ENCODE measurements at places on chromosomes 3 and 15.

- no peak for DNase-seq
Measured at GRCh38 chr15:50463423-50464358, 39.5 kb downstream of the USP8 start.

- no peak for DNase-seq
Measured at GRCh38 chr3:78906245-78906644, 861.6 kb downstream of the ROBO1 start.

GRCh38 chr3:11568503-11569155, 75.1 kb downstream of the VGLL4 start:
- DNase-seq, result no peak

GRCh38 chr3:46812237-46812791, 50.9 kb downstream of the MYL3 start:
- peak; percentile 47 for DNase-seq

- DNase-seq, result no peak
Measured at GRCh38 chr3:168212664-168213285, 117.1 kb upstream of the GOLIM4 start.

- no peak for DNase-seq
Measured at GRCh38 chr3:87062685-87063084, 71.7 kb upstream of the VGLL3 start.

GRCh38 chr3:60528651-60529050, 722.6 kb downstream of the FHIT start:
- DNase-seq, result no peak

DNA sequence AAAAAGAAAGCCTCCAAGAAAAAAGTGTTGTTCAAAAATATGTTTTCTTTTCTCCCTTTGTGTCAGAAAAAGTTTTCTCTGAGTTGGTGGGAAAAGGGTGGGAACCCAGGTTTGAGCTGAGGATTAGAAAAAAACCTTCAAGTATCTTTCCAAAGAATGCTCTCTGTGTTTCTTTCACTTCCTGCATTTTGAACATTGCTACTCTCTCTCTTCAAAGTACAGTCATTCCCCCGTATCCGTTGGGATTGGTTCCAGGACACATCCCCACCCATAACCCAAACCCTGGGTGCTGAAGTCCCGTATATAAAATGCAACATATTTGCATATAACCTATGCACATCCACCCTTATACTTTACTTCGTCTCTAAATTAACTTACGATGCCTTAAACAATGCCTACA, 139.6 kb downstream of the TMCO5A start:
- DNase-seq, result no peak

GRCh38 chr3:42905740-42906069, 237 bp upstream of the ZNF662 start:
- no peak for DNase-seq

DNA sequence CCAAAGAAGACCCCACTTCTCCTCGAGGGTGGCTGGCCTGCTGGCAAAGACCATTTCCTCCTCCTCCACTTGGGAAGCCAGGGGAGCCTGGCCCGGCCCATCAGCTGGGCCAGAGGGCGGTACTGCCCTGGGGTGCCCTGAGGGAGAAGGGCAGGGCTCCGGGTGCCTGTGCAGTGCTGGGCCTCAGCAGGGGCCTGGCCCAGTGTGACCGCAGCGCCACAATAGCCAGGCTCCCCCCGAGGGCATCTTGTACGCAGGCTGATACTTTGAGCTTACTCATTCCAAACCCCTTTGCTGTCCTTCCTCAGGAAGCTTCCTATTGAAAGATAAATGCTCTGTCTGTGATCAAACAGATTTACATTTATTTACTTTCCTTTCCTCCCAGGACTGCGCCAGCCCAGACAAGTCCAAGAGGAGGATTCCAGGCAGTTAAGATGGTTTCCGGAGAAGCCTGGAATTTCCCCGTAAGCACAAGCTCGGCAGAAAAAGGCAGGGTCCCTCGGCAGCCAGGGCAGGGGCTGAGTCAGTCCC, 240.1 kb downstream of the XXYLT1 start:
- DNase-seq, result no peak

DNA sequence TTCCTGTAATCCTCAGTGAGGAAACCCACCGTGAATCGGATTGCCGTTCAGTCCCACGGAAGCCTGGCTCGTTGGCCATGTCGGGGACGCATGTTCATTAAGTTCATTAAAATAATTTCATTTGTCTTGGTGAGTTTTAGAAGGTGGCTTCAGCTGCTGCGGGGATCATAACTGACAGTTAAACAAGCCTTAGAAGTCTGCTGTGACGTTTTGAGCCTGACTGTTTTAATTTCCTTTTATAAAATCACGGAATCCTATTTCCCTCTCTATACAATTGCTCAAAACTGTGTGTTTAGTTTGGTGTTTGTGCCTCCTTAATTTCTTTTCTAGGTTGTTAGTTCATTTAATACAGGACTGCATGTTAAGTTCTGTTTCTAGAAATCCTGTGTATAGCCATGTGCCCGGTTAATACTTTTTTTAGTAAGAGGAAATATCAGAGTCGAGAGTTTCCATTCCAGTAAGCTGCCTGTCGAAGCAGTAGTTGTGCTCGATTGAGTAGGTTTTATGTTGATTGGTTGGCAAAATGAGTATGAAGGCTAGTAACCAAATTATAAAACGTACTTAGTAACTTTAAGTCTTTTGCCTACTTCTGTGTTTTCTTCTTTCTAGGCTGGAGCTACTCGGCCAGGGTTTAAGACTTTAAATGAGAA, 705 bp downstream of the NIPA2 start:
- no peak for DNase-seq

DNA sequence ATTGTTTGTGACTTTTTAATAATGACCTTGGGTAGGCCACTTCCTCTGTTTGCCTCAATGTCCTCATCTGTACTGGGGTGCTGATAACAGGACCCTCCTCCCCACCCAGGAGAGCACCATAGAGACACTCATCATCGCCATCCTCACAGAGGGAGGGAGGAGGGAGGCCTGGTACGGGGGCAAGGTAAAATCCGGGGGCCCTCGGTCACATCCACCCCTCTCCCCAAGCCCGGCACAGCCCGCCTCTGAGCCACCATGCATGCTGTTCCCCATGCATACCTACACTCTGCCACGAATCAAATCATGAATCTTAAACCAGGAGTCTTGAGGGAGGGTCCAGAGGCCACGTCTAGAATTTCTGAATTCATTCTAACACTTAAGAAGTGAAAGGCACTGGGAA, 74.9 kb upstream of the IQSEC1 start:
- no peak for DNase-seq

DNA sequence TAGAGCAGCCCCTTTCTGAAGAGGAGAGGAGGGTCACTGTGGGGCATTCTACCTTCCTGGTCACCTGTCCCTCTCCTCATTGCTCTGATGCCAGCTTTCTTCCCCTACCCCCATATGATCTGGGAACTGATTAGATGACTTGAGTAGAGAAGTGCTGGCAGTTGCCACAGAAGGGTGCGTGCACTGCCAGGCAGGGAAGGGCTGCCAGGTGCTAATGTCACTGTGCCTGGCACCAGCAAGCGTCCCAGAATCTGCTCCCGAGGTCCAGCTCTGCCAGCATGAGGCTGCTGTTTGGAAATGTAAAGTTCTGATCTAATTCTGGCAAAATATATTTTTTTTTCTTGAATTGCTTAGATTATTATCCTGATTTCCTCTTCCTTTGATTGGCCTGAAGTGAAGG, 52.8 kb downstream of the PPM1L start:
- DNase-seq, result no peak

DNA sequence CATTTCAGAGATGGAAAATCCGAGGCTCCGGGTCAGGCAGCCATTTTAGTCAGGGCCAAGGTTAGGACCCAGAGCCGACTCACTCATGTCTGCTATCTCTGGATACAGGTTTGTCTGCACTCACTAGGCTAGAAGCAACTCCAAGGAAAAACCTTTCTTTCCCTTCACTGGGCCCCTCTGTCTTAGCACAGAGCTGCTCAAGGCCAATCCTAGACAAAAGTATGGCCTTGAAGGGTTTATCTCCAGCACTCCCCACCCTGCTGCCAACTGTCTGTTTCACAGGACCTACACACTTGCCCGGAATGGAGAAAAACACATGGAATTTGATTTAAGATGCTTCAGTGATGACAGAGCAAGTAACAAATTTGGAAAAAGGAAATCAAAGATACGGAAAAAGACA, 25.6 kb downstream of the ACAN start:
- DNase-seq, result no peak

GRCh38 chr3:146575636-146576035, 29.5 kb downstream of the PLSCR5 start:
- DNase-seq, result no peak

- DNase-seq, result no peak
Measured at GRCh38 chr15:56781666-56782065, 48.4 kb upstream of the ZNF280D start.

DNA sequence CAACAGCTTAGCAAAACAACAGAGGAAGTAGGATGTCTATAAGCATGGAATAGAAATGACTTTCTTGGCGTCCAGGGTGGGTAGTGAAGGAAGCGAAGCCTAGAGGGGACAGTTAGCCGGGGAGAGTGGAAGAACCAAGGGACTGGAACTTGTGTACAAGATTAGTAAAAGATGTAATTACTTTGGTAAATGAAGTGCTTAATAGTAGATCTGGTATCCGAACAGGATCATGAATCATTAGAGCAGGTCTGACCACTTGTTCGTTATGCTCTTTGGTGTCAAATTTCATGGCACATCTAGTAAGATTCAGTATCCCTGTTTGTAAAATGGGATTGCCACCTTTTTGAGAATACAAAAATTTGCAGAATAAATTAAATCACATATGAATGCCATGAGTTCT, 112.5 kb upstream of the MLF1 start:
- no peak for DNase-seq

GRCh38 chr3:133930341-133930933, 34.8 kb upstream of the RAB6B start:
- DNase-seq, result no peak

DNA sequence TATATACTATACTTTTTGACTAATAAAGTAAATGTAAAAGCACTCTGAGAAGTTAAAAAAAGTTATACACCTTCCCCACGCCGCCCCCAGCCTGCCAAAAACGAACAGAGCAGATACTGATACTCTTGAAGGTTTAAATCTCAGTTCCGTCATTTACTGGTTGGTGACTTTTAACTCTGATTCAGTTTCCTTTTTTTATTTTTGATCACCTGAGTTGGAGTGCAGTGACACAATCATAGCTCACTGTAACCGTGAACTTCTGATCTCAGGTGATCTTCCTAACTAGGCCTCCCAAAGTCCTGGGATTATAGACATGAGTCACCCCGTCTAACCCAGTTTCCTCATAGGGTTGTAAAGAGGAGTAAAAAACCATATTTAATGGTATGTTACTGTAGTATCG, 3.3 kb upstream of the TIPIN start:
- no peak for DNase-seq

DNA sequence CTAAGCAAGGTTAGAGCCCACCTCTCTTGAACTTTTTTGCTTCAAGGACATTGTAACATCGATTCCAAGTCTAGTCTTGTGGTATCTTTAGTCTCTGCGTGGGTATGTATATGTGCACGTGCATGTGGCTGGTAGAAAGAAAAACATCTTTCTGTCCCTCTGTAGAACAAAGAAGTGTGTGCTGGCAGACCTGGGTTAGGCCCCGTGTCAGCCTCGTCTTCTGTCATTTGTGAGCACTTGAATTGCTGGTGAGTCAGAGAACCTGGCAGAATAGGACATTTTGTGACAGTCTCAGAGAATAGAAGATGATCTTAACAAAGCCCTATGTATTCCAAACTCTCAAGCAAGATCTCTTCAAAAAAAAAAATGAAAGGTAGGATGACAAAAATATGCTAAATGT, 102.2 kb upstream of the ATP10A start:
- DNase-seq, result no peak

DNA sequence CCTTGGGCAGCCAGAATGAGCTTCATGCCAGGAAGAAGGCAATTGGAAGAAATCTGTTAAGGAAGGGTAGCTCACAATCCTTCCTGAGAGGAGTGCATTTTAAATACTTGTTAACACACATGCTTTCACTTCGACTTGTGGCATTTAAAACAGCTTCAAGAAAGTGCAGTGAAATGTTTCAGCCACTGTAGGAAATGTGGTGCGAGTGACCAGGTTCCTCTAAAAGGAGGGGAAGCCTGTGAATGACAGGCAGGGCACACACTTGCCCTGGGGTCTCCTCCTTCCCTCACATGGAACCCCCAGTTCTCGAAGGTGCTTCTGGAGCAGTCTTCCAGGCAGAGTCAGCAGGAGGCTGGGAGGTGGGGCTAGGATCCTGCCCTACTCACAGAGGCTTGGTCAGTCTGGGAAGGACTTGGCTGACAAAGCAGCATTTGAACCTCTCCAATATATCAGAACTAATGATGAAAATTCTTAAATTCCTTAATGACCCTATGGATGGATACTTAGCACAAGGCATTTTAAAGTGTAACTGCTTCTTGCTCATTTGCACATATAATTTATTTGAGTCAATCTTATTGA, 358.6 kb downstream of the CHST2 start:
- no peak for DNase-seq

DNA sequence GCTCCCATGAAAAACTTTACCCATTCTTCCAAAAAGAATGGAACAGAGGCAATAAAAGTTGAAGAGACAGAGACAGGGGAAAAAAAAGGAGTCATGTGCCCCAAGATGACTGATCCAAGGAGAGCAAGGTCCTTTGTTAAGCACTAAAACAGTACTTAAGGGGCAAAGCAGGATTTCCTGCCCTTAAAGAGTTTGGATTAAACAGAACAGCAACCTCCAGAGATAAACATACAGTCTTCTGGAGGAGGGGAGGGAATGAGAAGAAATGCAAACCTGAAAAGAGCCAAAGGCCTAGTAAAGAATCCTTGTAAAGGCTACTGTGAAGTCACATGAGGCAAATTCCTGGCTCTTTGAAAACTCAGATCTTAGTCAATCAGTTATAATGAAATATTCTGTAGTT, 38.2 kb downstream of the SHQ1 start:
- DNase-seq, result no peak

GRCh38 chr3:81823882-81824395, 62.5 kb upstream of the GBE1 start:
- no peak for DNase-seq

GRCh38 chr3:123657568-123657967, 72.7 kb upstream of the HACD2 start:
- no peak for DNase-seq

DNA sequence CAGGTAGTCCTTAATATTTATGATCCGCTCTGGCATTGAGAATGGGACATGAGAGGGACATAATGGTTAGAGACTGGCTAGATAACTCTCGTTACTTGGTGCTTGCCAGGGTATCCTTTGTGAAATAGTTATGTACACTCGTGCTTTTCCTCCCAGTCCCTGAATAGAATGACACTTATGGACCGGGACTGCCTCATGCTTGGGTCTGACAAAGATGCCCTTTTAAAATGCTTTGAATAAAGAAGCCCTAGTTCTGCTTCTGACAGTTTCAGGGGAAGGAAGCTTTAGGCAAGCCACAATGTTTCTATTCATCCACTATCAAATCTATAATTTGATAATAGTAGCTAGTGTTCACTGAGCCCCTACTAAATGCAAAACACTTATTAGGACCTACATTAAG, 29.4 kb downstream of the POLR2M start:
- DNase-seq, result no peak

DNA sequence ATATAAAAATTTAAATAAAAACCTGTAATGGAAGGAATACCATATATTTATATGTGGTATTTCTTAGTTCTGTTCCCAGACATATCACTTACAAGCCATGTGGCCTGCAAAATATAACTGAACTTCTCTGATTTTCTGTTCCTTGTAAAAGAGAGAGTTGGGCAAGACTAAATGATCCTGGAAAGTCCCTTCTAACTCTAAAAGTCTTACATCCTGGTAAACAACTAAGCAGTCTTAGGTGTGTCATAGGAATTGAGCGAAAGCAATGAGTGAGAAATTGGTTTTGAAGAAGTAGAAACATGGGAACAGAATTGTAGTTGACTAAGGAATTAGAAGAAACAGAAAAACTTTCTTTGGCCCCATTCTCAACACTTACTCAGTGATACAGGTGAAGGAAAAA, 25.3 kb upstream of the IL20RB start:
- DNase-seq, result no peak

- no peak for DNase-seq
Measured at GRCh38 chr15:43799945-43800285, at the start of gene SERINC4. TSS of gene SERINC4 (minus strand) at chr15:43800220. CDS start at chr15:43799986, 234 bp downstream.
